ENCODE measurements at places on chromosomes 2 and 18.

- DNase-seq, result no peak
Measured at GRCh38 chr2:64162516-64162915, 18.3 kb upstream of the PELI1 start.

- no peak for DNase-seq
Measured at GRCh38 chr2:224982226-224982625, 60.0 kb downstream of the DOCK10 start.

- DNase-seq, result no peak
Measured at GRCh38 chr2:135952891-135953290, 32.5 kb downstream of the DARS1 start.

- no peak for DNase-seq
Measured at GRCh38 chr2:1631292-1632001, 112.9 kb downstream of the PXDN start.

GRCh38 chr18:22282311-22283115, 113.1 kb downstream of the GATA6 start:
- no peak for DNase-seq

- no peak for DNase-seq
Measured at GRCh38 chr18:48533340-48534070, 5.3 kb upstream of the CTIF start.

GRCh38 chr2:1675633-1676032, 68.7 kb downstream of the PXDN start:
- DNase-seq, result no peak

GRCh38 chr2:216905649-216906329, 45.9 kb upstream of the TNP1 start:
- DNase-seq, result no peak

DNA sequence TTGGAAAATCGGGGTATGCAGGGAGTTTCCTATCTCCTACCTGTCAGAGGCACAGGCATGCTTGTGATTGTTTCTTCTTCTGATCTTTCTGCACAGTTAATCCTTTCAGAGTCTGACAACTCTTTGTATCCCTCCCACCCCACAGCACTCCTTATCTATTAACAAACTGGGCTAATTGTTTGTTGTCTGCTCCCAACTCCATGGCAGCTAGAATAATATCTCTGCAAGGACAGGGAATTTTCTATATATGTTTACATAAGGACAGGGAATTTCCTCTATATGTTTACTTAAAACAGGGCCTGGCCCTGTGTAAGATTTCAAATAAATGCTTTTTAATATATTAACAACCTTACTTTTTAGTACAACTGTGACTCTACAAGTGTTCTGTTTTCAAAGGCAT, 36.0 kb upstream of the VRK2 start:
- no peak for DNase-seq

- no peak for DNase-seq
Measured at GRCh38 chr2:8459474-8459873, 222.4 kb upstream of the ID2 start.

DNA sequence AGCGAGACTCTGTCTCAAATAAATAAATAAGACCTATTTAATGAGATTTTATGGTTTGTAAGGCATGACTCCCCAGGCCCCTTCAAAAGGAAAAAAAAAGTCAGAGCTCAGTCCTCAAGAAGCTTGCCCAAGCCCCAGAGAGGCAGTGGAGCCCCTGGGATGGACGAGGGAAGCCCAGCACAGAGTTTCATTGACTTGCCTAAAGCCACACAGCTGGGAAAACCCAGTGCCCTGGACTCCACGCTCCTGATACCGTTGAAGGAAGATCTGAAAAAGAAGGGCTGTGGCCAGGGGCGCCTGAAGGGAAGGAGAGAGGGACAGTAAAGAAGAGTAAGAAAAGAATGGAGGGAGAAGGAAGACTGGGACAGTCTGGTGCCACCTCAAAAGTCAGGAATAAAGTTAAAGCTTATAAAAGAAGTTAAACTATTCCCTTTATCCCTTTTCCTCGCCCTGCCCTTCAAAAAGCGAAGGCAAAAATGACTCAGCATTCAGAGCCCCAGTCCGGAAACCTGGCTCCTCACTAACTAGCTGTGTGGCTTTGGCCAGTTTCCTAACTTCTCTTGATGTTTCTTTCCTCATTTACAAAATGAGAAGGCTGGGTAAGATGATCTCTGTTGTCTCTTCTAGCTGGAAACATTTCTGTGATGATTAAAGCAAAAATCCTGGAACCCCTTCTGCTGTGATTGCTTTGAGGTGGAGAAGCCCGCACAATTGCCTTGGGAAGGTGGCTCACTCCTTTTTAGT, 46.7 kb downstream of the LYPD1 start:
- DNase-seq, result no peak

DNA sequence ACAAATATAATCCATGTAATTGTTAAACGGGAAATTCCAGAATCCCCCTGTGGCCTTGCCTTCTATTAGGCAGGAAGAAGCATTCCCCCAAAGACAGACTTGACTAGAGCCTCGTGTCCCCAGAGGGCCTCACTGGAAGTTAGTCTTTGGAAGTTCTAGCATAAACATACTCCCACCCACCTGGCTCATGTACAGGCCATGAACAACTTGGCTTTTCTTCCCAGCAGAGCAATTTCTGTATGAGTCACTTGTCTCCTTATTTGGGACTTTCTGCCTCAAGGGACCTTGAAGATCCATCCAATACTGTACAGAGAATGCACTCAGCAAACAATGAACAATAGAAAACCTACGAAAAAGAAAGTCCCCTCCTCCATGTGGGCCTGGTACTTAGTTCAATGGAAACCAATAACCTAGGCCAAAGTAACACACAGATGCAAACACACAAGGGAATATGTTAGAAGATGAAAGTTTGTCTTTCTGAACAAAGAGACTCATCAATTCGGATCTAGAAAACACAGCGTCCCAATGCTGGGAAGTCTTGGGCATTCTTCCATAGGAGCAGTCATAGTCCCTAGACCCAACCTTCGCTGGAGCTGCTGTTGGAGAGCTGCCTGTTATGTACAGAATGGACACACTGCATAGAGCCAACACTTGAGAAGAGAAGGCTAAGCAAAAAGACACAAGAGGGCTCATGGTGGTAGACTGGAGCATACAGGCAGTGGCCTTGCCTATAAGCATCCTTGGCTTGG, 303.5 kb downstream of the HRH4 start:
- no peak for DNase-seq

DNA sequence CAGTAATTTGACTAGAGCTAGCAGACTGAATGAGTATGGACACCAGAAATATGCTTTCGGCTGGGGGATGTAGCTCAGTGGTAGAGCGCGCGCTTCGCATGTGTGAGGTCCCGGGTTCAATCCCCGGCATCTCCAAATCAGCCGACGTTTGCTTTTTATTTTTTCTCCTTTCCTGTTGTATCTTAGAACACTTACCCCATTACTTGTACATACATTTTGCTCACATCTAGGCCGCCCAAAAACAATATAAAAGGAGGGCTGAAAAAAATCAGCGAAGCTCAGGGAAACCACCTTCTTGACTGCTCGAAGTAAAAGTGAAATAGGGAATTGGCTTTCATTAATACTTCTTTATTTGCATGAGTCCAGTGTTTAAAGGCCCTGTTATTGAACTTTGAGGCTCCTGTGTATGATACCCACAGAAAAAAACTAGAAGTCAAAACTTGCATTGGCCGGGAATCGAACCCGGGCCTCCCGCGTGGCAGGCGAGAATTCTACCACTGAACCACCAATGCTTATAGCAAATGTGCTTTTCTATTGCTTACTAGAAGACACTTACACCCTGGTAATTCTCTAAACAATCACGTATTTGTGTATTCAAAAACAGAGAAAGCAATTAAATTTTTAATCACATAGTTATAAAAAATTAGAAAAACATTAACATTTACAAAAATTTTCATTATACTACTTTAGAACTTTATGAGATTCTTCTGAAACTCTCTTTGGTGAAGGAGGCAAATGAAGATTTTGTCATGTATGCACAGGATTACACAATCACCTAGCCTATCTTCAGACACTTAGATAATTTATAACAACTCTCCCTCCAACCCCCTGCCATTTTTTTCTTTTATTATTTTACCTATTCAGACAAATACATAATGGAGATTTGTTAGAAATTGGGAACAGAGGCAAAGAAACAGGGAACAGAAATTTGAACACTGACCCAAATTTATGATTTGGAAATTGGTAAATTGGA, 35.2 kb upstream of the GPD2 start:
- DNase-seq, result peak; percentile 70

DNA sequence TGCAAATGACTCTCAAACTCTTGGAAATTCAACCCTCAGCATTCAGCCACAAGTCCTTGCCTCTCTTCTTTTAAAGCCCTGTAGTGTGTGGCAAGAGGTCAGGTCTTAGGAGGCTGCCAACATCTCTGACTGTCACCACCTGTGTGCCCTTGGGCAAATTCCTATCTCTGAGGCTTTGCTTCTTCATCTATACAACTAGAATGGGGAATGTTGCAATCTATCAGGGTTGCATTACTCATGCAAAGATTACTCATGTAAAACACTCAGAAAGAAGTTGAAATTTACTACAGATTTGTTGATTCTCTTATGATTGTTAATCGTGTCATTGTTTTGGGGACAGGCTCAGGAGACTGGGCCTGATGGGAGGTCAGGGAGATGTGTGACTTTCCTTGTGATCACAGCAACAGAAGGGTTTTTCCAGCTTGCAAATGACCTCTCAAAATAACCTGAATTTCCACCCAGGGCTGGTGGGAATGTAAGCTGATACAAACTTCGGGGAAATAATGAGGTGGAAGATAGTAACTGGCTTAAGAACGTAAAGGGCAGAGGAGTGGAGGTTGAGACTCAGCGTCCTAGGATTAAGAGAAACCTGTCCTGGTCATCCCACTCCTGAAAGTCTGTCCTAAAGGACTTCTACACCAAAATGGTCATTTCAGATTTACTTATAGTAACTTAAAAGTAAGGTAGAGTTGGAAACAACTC, 32.1 kb upstream of the SIGLEC15 start:
- DNase-seq, result no peak

- DNase-seq, result no peak
Measured at GRCh38 chr2:209321076-209321475, 102.8 kb upstream of the MAP2 start.

DNA sequence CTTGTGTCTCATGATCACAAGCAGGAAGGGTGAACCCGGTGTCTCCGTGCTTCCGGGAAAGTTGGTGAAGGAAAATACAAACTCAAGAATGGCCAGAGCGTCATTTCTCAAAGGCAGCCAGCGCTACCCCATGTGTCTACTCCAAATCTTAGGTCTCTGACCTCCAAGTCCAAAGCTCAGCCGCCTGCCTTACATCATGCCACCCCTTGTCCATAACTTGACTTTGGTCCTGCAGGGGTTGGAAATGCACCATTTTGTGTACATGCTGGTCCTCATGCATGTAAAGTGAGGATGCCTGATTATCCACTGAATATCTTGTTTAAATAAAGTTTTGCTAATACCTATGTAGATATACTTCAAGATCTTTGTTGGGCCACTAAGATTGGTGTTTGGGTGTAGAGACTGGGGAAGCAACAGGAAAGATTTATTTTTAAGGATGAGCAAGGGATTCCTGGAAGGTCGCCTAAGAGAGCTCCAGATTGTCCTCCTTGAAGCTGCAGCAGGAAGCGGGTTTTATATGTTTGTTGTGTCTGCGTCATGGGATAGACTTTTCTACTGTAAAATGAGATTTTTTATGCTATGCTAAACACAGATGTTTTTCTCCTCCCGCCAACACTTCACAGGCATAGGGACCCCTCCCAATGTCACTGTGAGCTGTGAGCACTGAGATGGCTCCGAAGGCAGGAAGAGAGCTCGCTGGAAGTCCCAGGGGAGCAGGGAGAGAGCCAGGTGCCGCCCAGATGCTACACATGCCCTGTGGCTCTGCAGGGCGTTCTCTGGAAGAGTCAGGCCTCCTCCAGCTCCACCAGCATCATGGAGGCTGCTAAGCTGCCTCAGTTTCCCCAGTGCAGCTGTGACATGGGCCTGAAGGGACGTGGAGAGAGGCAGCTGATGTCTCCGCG, 176.2 kb upstream of the HDAC4 start:
- DNase-seq, result no peak

DNA sequence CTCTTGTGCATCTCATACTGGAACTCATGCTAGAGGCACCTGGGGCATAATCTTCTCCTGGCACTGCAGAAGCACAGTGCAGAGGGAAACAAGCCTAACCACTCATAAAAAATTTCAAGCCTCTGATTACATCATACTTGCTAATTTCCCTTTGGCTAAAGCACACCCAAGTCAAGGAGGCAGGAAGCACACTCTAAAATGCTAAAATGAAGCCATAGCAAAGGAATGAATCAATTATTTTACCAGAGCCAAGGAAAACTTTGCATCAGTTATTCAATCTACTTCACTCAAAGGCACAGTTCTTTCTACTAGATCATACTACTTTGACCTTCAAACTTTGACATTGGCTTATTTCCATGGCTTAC, 79.6 kb upstream of the SPOPL start:
- no peak for DNase-seq

- no peak for DNase-seq
Measured at GRCh38 chr2:152431370-152432098, 96.6 kb downstream of the FMNL2 start.

DNA sequence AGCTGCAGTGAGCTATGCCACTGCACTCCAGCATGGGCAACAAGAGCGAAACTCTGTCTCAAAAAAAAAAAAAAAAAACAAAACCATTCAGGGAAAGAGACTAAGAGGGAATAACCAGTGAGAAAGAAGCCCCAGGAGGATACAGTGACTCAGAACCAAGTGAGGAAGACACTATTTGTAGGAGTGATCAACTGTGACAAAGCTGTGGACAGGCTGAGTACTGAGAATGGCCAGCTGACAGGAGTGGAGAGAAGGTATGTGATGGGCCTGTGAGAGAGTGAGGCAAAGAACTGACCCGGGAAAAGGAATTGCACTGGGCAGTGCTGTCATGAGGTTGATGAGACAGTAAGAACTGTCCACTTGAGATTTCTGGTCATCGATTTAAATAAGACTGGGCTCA, 6.7 kb upstream of the LCT start:
- DNase-seq, result no peak

DNA sequence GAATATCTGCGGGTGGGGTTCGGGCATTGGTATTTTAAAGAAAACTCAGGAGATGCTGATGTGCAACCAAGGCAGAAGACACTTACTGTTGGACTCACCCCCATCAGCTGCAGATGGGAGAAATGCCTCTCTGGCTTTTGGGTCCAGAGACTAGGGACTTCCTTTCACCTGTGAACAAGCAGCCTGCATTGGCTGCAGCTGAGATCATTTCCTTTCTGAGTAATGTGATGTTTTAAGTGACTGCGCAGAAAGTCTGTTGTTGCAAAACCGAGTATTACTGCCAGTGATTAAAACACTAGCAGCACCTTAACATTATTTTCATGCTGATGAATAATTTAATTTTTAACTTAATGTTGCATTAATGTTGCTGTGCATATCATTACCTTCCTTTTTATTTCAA, 143.0 kb downstream of the TSN start:
- no peak for DNase-seq

DNA sequence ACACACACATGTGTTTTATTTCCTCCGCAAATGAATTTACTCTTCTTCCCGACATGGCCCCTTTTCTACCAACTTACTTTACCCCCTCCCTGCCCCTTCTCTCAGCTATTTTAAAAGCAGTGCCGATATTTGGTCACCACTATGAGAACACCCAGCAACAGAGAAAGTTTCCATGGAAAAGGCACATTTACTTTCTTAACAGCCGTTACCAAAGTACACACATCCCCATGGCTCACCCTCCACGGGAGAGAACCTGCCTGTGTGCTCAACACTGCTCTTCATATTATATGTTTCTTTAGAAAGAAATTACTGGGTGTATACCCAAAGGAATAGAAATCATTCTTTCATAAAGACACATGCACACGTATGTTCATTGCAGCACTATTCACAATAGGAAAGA, 714.4 kb downstream of the DCDC2C start:
- no peak for DNase-seq

All from activated CD4-positive, alpha-beta T cell treated with anti-CD3 and anti-CD28 coated beads, Interleukin-2, amount 50 U/mL, for 24 hours (primary cell).